ENCODE measurements at places on chromosomes 12 and 14.

- no peak for DNase-seq
Observed at GRCh38 chr14:32507029-32507984, 178.2 kb downstream of the AKAP6 start.

GRCh38 chr14:74577247-74577947 lies 34.6 kb downstream of the LTBP2 start:
- no peak for DNase-seq

- DNase-seq, result no peak
Observed at GRCh38 chr14:28365510-28365909, 401.1 kb upstream of the FOXG1 start.

- no peak for DNase-seq
Observed at GRCh38 chr12:129570796-129571400, 332.9 kb downstream of the TMEM132D start.

Data from GM20000 (cell line).